ENCODE measurements at places on chromosomes 3 and 15.

DNA sequence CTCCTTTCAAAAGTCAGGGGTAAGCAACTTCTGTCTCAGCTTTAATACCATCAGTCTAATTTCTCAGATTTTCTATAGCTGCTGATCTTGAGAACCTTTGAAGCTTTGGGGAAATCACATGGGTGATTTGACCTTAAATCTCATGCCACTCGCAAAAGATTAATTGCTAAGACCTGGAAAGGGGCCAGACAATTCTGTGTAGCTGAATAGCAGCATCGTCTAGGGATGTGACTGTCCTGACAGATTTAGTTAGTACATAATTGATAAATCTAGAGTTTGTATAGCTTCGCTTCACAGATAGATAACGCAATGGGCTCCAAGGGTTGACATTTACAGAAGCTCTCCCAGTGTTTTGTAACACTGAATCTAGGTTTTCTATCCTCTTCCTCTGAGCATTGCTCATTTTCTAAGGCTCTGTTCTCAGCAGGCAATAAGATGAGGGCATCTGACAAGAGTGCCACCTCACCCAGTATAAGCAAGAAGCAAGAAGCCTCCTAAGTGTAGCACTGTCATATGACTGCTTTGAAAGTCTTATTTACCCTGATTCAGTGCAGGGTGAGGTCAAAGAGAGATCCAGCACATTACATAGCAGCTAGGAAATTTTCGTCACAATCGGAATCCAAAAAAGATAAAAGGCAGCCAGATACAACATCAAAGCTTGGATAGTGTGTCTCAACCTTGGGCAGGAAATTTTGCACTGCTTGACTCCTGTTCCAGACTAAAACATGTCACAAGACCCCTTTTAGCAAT lies 47.7 kb upstream of the DUT start:
- DNase-seq = no peak

- DNase-seq = no peak
These were observed 16.9 kb upstream of the LPP start for GRCh38 chr3:188137051-188137450.

DNA sequence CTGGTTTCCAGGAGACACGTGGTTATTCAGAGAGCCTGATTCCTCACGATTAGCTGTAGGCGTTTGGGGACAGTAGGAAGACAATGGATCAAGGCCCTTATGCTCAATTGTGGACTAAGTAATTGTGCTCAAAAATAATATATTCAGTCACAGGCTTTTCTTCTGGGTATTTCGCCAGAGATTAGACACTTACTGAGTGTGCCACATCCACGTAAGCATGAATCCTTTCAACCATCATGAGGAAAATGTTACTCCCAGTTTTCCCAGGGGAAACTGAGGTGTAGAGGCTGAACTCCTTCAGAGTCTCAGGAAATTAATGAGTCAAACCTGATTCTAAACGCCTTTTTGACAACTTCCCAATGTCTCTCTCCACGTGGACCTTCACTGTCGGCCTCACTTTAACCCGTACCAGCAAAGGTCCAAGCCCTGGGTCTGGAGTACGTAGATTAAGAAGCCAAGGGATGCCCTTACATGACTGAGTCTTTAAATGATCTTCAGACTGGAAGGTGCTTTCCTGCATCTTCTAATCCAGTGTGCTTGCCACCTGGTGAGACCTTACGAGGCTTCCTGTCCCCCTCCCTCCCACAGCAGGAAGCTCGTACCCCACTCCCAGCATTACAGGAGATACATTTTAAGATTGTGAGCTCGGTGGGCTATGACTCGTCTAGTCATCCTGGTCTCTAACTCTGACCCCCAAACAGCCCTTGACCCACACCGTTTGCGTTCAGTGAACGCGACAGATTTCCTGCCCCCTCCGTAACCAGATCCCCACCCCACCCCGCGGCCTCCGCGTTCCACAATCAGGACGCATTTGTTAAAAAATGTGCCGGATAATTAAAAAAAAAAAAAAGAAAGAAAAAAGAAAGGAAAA lies 1.7 kb downstream of the PKM start:
- DNase-seq = no peak

DNA sequence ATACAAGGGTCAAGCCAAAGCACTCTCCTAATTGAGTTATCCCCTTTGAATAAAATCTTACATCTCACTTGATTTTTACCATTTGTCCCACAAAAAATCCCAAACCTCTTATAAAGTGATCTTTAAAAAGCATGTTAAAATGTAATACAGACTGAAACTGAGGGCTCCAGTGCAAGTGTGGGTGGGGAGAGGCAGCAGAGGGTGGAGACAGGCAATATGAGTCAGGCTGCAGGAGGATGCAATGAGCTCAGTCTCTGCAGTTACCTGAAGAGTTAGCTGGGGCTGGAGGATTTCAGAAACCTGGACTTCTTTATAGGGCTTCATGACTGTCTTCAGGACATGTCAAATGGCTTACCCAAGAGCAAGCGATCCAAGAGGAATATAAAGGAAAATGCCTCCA lies 14.2 kb upstream of the COLQ start:
- peak; percentile 17 for DNase-seq

- DNase-seq = no peak
These were observed 164.1 kb upstream of the STRIT1 start for GRCh38 chr3:155457591-155457990.

DNA sequence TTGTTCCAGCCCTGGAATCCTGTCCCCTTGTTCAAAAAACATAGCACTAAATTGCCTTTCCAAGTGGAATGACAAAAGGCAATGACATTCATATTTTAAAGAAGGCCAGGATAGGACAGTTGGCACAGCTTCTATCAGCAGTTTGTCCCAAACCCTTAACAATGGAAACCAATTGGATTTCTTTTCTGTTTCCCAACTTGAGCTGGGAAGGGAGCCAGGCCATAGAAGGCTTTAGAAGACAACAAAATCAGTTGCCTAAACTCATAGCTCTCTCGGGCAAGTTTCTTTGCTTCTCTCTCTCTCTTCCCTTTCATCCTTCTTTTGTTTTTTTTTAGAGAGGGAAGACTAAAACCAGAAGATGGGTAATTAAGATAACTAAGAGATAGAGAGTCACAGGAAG lies 227.7 kb upstream of the TPRG1 start:
- no peak for DNase-seq

Data from stimulated activated CD8-positive, alpha-beta memory T cell treated with anti-CD3 and anti-CD28 coated beads, Interleukin-15, amount 100 ng/mL, for 4 hours (primary cell).